ENCODE measurements at places on chromosomes 16 and 17.
A peak's percentile ranks its signal among the peaks of the same experiment; 100 is the strongest.

- DNase-seq = peak; percentile 89
These were observed 168.6 kb downstream of the FTO start for GRCh38 chr16:53872248-53873221.

- no peak for DNase-seq
These were observed 358.2 kb upstream of the TNRC6C start for GRCh38 chr17:77600346-77600745.

DNA sequence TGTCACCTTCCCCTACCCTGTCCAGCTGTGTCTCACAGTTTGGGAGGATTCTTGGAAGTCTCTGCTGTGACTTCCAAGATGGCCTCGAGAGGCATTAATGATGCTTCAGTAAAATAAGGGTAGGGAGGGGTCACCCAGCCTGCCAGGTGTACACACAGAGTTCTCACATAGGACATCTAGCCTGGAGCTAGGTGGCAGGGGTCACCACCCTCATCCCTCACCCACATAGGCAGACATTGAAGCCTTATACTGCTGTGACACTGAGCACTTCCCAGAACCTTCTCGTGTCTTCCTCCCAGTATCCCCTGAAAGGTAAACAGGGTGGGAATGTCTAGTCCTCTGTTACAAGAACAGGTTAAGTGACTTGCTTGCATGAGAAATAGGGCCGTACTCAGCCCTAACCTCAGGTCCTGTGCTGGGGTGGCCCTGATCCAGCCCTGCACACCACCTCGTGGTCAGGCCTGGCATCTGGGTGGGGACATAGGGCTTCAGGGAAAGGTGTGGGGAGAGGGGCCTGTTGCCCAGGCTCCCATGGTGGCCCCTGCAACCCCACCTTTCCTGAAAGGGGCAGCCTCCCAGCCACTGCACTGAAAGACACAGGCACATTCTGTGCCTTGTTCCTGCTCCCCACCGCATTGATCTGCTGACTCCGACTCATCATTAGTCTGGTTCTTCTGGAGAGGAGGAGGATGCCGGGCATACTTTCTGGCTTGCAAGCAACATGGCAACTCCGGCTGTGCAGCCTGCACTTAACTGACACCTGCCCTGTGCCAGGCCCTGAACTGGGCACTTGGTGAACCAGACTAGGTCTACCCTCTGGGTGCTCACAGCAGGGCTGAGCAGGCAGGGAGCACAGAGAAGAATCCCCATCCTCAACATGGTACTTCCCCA, 3.6 kb upstream of the MMP15 start:
- DNase-seq = peak; percentile 75

- no peak for DNase-seq
These were observed 1.7 kb downstream of the SMARCE1 start for GRCh38 chr17:40645943-40646342.

DNA sequence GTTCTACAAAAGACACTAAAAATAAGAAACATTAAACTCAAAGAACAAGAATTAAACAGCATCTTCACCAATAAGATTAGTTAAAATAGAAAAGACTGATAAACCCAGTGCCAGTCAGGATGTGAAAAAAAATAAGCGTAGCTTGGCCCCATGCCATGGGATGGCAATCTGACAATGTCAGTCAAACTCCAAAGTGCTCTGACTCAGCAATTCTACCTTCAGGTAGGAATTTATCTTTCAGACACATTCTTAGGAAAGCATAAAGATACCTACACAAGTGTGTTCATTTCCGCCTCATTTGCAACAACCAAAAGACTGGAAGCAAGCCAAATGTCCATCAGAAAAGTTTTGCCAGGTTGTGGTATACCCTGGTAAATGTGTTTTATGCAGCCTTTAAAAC, 9.1 kb upstream of the MPO start:
- DNase-seq = no peak

- DNase-seq = no peak
These were observed 31.1 kb downstream of the PPM1D start for GRCh38 chr17:60631119-60631518.

GRCh38 chr17:22138861-22139469, 446.6 kb downstream of the KCNJ18 start:
- no peak for DNase-seq

GRCh38 chr16:12611006-12611477, 192.6 kb downstream of the CPPED1 start:
- no peak for DNase-seq

DNA sequence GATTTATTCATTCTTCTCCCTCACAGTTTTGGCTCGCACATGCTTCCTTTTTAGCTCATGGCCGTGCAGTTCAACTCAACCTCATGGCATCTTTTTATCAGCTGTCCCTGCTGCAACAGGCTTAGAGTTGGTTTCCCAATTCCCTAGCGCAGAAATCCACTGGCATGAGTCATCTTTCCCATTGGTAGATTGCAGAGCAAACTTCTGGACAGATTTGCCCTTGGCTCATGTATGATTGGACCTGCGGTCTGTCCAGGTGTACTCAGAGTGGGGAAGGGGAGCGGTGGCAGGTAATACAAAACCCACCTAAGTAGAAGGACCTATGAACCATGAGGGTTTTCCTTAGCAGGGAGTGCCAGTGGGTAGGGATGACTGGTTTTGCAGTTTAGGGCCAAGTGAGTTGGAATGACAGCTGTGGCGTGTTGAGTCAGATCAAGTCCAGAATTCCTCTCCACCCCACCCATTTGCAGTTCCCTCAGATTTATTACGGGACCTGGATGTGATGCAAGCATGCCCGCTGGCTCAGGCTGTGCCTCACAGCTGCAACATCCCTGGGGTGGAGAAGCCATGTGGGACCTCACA, 584.7 kb downstream of the WWOX start:
- DNase-seq = peak; percentile 97

DNA sequence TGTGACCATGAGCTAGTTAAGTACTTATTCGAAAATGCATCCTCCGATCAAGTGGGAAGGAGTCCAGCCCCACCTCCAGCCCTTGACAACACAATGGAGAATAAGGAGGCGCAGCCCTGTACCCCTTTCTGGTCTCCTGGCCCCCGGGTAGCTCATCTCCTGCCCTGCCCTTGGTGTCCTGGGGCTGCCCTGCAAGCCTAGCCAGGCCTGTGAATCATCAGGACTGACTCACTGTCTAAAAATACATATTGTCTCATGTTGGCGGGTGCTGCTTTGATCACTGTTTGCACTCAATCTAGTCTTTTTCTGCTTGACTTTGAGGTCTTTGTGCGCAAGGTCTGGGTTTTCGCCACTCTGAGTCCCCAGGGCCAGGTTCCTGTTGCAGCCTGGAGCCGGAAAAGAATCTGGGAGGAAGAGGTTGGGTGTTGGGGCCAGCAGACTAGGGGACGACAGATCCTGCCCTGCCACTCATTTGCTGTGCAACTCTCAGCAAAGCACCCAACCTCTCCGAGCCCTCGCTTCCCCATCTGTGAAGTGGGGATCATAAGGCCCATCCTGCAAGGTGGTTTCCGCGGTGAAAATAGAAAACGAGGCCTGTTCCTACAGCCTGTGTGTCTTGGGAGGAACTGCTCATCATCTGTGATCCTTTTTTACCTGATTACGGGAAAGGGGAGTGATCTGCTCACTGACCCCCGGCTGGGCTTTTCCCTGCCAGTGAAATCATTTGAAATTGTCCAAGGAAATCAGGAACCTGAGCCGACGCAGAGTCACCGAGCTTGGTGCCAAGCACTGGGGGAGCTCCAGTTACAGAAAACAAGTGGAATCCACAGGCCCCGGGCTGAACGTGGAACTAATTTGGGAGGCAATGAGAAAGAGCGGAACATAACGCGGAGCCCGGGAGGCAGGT, 230.4 kb downstream of the PARN start:
- peak; percentile 83 for DNase-seq

GRCh38 chr16:48525201-48526057, 84.6 kb downstream of the N4BP1 start:
- DNase-seq = no peak

- DNase-seq = peak; percentile 61
These were observed 424 bp downstream of the C17orf100 start for GRCh38 chr17:6651919-6652452.

- no peak for DNase-seq
These were observed 109.6 kb downstream of the C16orf78 start for GRCh38 chr16:49483251-49483650.

- peak; percentile 96 for DNase-seq
These were observed at the start of gene ATXN7L3 for GRCh38 chr17:44199553-44200477. Gene ATXN7L3 (minus strand): TSS chr17:44199884. CDS start chr17:44198070, 1,814 bp downstream.

GRCh38 chr16:25222959-25223358, 6.2 kb downstream of the AQP8 start:
- DNase-seq = no peak

- DNase-seq = peak; percentile 44
These were observed 7.0 kb upstream of the MILR1 start for GRCh38 chr17:64441772-64442540.

- peak; percentile 64 for DNase-seq
These were observed 107.6 kb upstream of the MED13 start for GRCh38 chr17:62172492-62173291.

GRCh38 chr16:642189-643049, 791 bp downstream of the MCRIP2 start:
- DNase-seq = no peak

DNA sequence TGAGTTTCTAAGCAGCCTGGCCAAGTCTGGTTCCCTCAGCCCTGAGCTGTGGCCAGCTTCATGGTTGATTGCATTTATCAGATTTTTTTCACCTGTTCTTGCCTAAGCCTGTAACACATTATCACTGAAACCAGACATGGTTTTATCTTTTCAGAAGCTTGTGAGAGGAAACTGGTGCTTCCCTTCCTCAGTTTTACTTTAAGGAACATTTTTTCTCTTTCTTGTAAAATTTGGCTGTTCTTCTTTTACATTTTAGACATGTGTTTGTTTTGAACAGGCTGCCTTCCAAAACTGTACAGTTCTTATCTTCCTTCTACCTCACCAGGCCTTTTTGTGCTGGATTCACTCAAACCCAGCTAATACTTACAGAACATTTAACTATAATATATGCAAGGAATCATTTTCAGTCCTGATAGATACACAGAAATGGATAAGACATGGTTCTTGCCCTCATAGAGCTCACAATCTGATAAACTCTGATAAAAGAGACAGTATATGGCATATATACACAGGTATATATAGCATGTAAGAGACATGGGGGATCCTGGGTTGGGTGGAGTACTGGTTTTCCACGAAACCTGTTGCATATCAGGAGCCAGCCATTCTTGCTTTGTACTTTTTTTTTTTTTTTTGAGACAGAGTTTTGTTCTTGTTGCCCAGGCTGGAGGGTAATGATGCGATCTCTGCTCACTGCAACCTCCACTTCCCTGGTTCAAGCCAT, 44.5 kb downstream of the ZNRF1 start:
- no peak for DNase-seq

- DNase-seq = no peak
These were observed 26.0 kb upstream of the ADCY9 start for GRCh38 chr16:4142268-4142667.

- DNase-seq = no peak
These were observed 9.3 kb downstream of the PGAP3 start for GRCh38 chr17:39678340-39679116.

- DNase-seq = peak; percentile 98
These were observed 6.8 kb downstream of the PRCD start for GRCh38 chr17:76546556-76547182.

DNA sequence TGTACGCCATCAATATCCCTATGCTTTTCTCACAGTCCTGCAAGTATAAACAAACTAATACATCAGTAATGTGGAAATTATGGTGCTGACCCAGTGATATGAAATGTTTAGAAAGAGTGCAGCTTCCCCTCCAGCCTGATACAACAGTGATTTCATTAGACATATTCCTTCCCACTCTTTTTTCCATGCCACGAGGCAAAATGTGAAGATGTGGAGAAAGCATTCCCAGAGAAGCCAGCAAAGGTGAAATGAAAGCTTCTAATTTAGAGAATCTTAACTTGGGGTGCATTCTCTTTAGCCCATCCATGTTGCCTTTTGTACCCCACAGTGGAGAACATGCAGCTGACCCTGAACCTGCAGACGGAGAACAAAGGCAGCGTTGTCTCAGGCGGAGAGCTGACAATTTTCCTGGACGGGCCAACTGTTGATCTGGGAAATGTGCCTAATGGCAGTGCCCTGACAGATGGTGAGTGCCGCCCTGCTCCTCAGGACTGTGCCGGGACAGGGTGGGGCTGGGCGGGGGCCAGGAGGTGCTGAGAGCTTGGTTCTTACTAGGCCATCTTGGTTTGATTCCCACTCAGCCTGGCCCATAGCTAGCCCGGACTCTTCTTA, 77.8 kb downstream of the WWP2 start:
- DNase-seq = no peak

DNA sequence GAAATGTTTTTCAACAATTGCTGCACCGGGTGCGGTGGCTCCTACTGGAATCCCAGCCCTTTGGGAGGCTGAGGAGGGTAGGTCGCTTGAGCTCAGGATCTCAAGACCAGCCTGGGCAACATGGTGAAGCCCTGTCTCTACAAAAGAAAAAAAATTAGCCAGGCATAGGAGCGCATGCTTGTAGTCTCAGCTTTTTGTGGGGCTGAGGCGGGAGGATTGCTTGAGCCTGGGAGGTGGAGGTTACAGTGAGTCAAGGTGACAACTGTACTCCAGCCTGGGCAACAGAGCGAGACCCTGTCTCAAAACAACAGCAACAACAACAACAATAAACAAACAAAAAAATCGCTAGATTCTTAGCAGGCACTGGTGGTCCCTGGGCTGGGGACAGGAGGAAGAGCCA, 28.5 kb downstream of the IL21R start:
- no peak for DNase-seq

- DNase-seq = no peak
These were observed 129.2 kb downstream of the USP31 start for GRCh38 chr16:23020084-23020483.

DNA sequence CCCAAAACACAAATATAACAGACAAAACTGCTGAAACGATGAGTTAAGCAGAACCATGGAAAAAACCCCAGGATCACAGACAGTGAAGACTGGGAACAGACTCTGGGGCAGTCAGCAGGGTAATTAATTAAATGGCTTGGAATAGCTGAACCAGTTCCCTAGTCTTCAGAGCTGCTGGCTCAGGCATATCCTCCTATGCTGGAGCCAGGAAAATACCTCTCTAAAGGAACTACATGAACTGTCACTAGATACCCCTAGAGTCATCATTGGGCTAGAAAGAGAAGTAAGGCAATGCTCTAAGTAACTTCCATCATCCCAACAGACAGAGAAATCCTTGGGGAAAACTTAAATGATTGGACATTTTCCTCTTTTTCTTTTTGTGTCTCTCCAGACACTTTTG, 113.0 kb downstream of the STXBP4 start:
- DNase-seq = no peak

- peak; percentile 93 for DNase-seq
These were observed 36.6 kb downstream of the ARHGAP23 start for GRCh38 chr17:38464723-38465390.

DNA sequence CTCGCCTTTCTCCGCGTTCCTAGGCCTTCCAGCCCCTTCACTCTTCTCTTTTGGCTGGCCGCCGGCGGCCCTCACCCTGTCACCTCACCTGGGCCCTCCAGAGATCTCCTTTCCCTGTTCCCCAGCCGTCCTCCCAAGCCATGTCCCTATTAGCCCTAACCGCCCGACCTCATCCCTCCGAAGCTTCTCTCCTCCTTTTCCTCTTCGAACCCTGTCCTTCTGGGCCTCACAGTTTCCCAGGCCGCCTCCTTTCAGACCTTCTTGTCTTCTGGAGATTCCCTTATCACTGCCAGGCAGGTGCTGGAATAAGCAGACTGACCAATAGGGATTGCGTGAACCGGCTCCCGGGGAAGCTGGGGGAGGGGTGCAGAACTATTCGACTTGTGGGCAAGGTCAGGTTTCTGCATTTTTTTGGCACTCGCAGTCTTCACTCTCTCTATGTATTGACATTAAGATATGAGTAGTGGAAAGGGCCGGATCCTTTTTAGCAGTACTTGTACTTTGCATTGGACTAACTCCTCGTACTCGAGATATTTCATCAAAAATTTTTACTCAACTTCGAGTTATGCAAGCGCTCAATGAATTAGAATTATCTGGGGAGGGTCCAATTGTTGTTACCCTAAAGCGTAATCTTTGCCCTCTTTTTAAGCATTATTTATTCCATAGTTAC, 690 bp downstream of the RHOT1 start:
- peak; percentile 63 for DNase-seq

All from fibroblast of mammary gland (primary cell).